ENCODE measurements at places on chromosomes 12 and 14.

GRCh38 chr12:122006186-122006926 lies 15.3 kb upstream of the BCL7A start:
- H3K36me3 ChIP-seq, result no peaks in the 10 kb centered on the region
- no peak overlapping the region for H3K4me3 ChIP-seq
- peaks cover 34% of the 10 kb centered on the region for H3K4me1 ChIP-seq
- peaks cover 12% of the 10 kb centered on the region for H3K27me3 ChIP-seq
- no peak for DNase-seq

DNA sequence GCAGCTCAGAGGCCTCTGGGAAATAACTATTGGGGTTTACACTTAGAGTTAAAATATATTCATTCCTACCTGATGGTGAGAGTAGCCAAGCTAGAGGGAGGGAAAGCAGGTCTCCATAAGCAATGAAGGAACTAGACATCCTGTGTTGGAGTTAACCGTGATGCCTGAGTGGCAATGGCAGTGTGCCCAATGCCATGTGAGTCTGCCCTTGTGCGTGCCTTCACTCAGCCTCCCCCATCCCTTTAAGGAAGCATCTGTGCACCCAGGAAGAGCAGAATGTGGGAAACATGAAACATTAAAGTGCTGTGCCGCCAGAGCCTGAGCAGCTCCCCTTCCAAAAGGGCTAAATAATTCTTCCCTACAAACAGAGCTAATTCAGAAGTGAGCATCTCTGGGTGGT lies 76.3 kb downstream of the COX16 start:
- H3K27me3 ChIP-seq, result peaks cover 14% of the 10 kb centered on the region
- no peaks in the 10 kb centered on the region for H3K36me3 ChIP-seq
- H3K4me3 ChIP-seq, result no peak overlapping the region
- H3K4me1 ChIP-seq, result no peaks in the 10 kb centered on the region

DNA sequence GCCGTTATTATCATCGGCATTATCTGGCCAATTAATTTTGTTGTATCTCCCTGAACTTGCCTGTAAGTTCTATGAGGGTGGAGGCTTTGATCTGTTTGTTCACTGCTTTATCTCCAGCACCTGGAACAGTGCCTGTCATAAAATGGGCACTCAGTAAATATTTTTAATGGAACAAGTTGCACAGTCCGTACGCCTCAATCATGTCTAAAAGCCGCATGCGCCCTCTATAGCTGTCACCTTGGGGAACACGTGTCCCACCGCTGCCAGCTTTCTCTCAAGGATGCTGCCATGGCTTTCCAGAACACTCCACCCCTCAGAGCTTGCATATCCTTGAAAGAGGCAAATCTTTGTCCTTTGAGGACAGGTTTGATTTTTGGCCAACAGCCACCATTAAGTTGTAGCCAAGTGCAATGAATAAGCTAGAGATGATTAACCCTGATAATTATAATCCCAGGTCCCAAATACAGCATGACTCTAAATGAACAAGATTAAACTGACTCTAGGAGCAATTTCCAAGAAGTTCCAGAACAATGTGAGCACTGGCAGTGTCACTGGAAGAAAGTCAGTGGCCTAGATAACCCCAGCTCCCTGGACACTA lies 55.1 kb downstream of the ERH start:
- H3K4me3 ChIP-seq, result no peak overlapping the region
- H3K36me3 ChIP-seq, result no peaks in the 10 kb centered on the region
- no peak for DNase-seq
- peaks cover 6% of the 10 kb centered on the region for H3K27me3 ChIP-seq
- no peak overlapping the region for H3K27ac ChIP-seq
- H3K4me1 ChIP-seq, result no peaks in the 10 kb centered on the region

DNA sequence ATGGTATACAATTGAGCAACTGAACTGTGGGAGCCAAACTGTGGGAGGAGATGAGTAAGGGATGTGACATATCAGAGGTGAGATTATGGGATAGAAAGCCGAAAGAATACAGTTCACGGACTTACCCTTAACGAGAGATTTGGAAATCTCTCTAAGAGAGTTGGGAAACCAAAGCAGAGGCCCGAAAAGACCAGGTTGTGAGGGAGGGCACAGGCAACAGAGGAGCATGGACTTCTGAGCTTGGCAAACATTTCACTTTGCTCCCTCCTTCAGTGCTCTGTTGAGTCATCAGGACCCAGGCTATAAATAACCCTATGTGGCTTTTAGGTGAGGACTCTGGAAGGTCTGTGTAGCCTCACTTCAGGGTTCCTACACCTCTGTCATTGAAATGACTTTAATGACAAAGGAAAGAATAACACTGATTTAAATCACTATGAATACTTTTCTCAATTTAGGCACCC lies 120.6 kb downstream of the TGFB3 start:
- peak overlapping the region; percentile 1 for H3K27ac ChIP-seq
- no peak for DNase-seq
- no peaks in the 10 kb centered on the region for H3K27me3 ChIP-seq
- H3K4me1 ChIP-seq, result peaks cover 9% of the 10 kb centered on the region
- H3K4me3 ChIP-seq, result no peak overlapping the region
- H3K36me3 ChIP-seq, result peaks cover 3% of the 10 kb centered on the region

GRCh38 chr12:67666605-67667004 lies 18.1 kb downstream of the DYRK2 start:
- no peak overlapping the region for H3K4me3 ChIP-seq
- no peak for DNase-seq
- H3K4me1 ChIP-seq, result peaks cover 64% of the 10 kb centered on the region
- H3K27ac ChIP-seq, result peak overlapping the region; percentile 31
- H3K27me3 ChIP-seq, result no peaks in the 10 kb centered on the region

- no peaks in the 10 kb centered on the region for H3K27me3 ChIP-seq
- DNase-seq, result no peak
- no peak overlapping the region for H3K4me3 ChIP-seq
- peaks cover 3% of the 10 kb centered on the region for H3K4me1 ChIP-seq
- H3K27ac ChIP-seq, result no peak overlapping the region
Observed at GRCh38 chr12:92942905-92943304, 13.8 kb upstream of the EEA1 start.

GRCh38 chr14:92531106-92531873 lies 17.7 kb downstream of the RIN3 start:
- H3K4me3 ChIP-seq, result peak overlapping the region; percentile 74
- H3K27ac ChIP-seq, result peak overlapping the region; percentile 98
- no peaks in the 10 kb centered on the region for H3K27me3 ChIP-seq

- no peaks in the 10 kb centered on the region for H3K27me3 ChIP-seq
- no peak overlapping the region for H3K4me3 ChIP-seq
- H3K27ac ChIP-seq, result no peak overlapping the region
- DNase-seq, result no peak
Observed at GRCh38 chr14:39621223-39621622, 189.0 kb upstream of the FBXO33 start.

DNA sequence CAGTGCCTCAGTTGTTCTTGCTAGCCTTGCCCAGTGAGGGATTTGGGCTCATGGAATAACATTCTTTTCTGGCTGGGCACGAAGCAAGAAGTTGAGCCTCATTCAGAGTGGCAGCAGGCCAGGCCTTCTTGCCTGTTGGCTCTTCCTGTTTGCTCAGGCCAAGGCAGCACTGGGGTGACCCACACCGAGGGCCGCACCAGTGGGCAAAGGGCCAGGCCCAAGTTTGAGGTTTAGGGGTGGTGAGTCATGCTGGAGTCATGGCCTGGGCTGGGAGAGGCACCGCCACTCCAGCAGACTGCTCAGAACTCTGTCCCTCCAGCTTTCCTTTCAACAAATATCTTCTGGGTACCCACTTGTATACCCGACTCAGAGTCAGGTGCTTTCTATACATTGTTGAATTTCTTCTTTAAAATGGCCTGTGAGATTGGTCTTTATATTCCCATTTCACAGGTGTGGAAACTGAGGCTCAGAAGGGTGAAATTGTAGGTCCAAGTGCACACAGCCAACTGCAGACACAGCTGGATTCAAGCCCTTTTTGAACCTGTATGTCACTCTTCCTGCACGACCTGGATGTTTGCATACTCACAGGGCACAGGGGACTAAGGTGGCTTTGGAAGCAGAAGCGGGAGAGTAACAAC lies 279.4 kb downstream of the FOXN3 start:
- H3K4me3 ChIP-seq, result no peak overlapping the region
- H3K36me3 ChIP-seq, result no peaks in the 10 kb centered on the region
- no peak overlapping the region for H3K27ac ChIP-seq
- H3K27me3 ChIP-seq, result no peaks in the 10 kb centered on the region
- H3K4me1 ChIP-seq, result no peaks in the 10 kb centered on the region

DNA sequence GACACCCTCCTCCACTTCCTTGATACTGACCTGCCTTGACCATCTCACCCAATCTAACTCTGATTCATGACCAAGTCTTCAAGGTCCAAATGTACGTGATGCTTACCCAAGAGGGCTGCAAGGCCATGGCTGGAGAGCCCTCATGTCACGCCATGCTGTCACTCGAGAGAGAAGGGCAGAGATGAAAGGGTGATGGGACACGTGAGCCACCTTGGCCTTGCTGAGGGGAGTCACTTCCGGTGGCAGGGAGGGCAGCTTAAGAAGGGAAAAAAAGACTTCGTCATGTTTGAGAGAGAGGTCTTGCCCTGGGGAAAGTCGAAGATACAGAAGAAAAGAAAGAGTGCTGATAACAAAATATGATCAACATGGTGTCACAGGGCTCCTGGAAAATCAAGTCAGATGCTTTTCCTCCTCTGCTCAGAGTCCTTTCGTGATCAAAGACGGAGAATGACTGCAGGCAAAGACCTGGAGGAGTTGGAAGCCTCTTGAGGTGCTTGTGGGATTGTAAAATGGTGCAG lies 3.3 kb upstream of the SCARB1 start:
- no peak overlapping the region for H3K4me3 ChIP-seq
- peaks cover 28% of the 10 kb centered on the region for H3K4me1 ChIP-seq
- H3K36me3 ChIP-seq, result peaks cover 4% of the 10 kb centered on the region
- no peak overlapping the region for H3K27ac ChIP-seq
- DNase-seq, result no peak
- H3K27me3 ChIP-seq, result peaks cover 10% of the 10 kb centered on the region

DNA sequence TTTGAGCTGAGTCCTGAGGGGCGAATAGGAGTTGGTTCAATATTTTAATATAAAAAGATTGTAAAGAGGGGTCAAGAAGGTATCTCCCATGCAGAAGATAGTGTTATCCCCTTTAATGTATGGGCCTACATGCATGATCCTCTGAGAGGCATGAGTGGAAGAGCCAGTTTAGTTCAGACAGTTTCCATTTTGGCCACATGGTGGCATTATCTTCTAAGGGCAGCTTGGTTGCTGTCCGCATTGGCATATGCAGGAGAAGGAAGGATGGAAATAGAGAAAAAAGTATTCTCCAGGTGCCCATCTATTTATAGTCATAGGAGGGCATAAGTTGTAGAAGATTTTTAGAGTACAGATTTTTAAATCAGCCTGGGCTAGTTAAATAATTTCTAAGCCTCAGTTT lies 5.4 kb downstream of the SAMD4A start:
- no peak overlapping the region for H3K4me3 ChIP-seq
- DNase-seq, result peak; percentile 36
- H3K36me3 ChIP-seq, result peaks cover 36% of the 10 kb centered on the region
- H3K4me1 ChIP-seq, result peaks cover 10% of the 10 kb centered on the region

DNA sequence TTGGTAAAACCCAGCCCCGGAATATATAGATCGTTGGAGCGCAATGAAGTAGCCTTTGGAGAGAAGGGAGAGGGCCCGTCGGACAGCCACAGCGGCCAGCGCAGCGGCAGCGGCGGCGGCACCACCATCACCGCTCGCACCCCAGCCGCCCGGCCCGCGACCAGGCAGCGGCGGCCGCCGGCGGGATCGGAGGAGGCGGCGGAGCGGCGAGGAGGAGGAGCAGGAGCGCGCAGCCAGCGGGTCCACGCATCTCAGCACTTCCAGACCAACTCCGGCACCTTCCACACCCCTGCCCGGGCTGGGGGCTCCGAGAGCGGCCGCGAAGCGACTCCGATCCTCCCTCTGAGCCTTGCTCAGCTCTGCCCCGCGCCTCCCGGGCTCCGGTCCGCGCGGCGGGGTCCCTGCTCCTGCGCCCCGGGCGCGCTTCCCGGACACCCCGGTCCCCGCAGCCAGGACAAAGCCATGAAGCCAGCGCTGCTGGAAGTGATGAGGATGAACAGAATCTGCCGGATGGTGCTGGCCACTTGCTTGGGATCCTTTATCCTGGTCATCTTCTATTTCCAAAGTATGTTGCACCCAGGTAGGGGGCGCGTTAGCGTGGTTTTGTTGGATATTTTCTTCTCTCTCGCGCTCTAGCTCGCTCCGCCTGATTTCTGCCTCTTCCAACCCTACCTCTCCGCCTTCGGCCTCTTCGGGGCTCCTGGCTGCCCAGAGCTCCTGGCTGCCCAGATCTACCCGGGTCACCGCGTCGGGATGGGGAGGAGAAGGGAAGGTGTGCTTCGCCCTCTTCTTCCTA lies 400 bp downstream of the CHST11 start:
- H3K27me3 ChIP-seq, result peaks cover 4% of the 10 kb centered on the region
- DNase-seq, result peak; percentile 61
- H3K36me3 ChIP-seq, result peaks cover 1% of the 10 kb centered on the region

DNA sequence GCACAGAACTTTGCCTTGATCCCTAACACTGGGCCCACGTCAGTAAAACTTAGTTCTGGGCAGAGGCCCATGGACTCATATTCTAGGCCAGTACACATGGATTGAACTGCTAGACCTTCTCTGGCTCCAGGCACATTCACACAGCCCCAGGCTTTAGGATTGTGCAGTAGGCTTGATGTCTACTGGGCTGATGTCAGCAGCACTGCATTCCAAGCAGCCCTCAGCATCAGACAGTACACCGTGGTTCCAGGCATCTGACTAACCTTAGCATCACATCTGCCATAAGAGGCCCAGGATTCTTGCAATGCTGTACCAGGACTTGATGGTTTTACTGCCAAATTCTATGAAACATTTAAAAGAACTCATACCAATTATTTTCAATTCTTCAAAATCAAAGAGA lies 301.9 kb downstream of the CCER1 start:
- no peak for DNase-seq
- H3K36me3 ChIP-seq, result no peaks in the 10 kb centered on the region
- H3K27me3 ChIP-seq, result no peaks in the 10 kb centered on the region
- H3K4me1 ChIP-seq, result no peaks in the 10 kb centered on the region
- H3K4me3 ChIP-seq, result no peak overlapping the region

DNA sequence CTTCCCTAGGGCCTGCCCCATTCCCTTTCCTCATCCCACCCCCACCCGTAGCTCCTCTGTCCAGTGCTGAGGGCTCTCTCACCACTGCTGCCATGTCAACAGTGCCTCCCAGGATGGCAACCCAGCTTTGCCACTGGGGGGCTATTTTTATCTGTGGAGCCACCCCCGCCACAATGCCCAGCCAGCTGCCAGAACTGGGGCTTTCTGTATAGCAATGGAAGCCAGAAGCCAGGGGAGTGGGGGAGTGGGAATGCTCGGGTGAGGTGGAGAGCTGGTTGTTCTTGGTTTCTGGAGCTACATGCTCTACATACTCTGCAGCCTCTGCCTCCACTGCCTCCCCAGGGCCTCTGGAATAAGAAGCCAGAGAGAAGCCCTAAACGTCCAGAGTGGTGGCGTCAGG lies 8.9 kb downstream of the PDE1B start:
- no peaks in the 10 kb centered on the region for H3K27me3 ChIP-seq
- H3K36me3 ChIP-seq, result peaks cover 2% of the 10 kb centered on the region
- H3K4me1 ChIP-seq, result peaks cover 30% of the 10 kb centered on the region
- DNase-seq, result no peak
- no peak overlapping the region for H3K4me3 ChIP-seq
- no peak overlapping the region for H3K27ac ChIP-seq

All from activated naive CD8-positive, alpha-beta T cell treated with anti-CD3 and anti-CD28 coated beads, Interleukin-2, amount 50 U/mL, for 24 hours (primary cell).